ENCODE measurements at places on chromosomes 16 and 17. TPM values are rescaled to one million over a fixed set of nuclear protein-coding genes. Genes with fewer than 3 reads are reported as not detected.

DNA sequence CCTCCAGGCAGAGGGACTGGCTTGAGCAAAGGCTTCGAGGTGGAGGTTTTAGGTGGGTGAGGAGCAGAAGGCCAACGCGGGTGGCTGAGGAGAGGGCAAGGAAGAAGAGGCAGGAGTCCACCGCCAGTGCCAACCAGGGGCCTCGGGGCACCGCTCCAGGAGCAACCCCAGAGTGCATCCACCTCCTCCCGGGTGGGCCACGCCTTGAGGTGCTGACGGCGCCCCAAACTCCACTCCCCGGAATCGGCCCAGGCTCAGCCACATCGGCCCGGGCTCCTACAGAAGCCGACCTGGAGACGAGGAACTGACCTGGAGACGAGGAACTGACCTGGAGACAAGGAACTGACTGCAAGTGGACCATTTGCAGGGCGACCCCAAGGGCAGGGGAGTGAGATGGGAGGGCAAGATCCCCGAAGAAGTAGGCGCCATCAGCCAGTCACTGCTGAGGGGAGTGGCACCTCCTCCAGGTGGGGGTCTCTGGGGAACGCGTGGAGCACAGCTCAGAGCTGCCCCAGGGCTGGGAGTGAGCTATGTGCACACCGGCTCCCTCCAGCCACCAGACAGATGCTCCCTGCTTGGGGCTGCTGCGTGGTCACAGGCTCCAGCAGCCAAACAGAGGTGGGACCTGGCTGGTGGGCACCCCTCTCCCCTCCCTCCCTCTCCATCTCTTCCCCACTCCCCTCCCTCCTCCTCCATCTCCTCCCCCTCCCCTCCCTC is 29.2 kb upstream of the CBFA2T3 start:
- DNase-seq, result no peak

Gene CES3
- polyA plus RNA-seq, result not detected

GRCh38 chr16:74723256-74723655 is 22.6 kb upstream of the MLKL start:
- no peak for DNase-seq

Gene SNAI3
- polyA plus RNA-seq, result 0.71 TPM

Gene TP53TG3F
- not detected for polyA plus RNA-seq

GRCh38 chr17:63826468-63827001 is 696 bp upstream of the PSMC5 start:
- peak; percentile 76 for DNase-seq

Gene OR3A2
- polyA plus RNA-seq, result not detected

Gene TNS4
- polyA plus RNA-seq, result 0.44 TPM

- no peak for DNase-seq
These were observed 13.4 kb downstream of the TK2 start for GRCh38 chr16:66536525-66536924.

DNA sequence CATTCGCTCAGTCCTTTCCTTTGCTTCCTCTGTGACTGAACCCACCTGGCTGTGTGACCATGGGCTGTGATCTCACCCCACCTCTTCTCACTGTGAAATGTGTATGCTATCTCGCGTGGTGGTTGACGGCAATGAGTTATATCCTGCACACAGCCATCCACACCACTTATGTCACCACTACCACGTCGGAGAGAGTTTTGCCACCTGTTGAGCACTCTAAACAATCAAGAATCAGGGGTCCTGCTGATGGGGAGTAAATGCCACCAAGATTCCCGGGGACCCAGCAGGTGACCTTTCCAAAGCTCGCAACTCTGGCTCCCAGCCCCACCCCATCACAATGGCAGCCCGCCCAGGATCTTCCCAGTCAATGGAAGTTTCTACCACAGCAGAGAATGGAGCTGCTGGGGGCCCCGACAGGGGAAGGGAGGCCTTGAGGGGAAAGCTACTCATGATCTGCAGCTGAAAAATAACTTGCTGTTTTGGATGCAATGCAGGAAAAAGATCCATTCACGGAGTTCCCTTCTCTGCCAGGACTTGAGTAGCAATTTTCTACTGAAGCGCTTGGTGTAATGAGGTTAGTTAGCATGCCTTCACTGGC is 26.2 kb upstream of the RCVRN start:
- no peak for DNase-seq

Data from GM23248 (cell line).